Forelimb muscle (tissue), 1 donor: ENCODE measurements at places on chromosomes 3 and 15. TPM values are rescaled to one million over a fixed set of nuclear protein-coding genes. Genes with fewer than 3 reads are reported as not detected.

The HIGD2B gene
- polyA plus RNA-seq: not detected

The CPLX3 gene
- not detected for polyA plus RNA-seq

The FAM107A gene
- 0.72 TPM for polyA plus RNA-seq

The TADA3 gene
- 61.8 TPM for polyA plus RNA-seq

The CYP8B1 gene
- 0.09 TPM for polyA plus RNA-seq

The FAM240A gene
- 0.52 TPM for polyA plus RNA-seq

The FGF12 gene
- polyA plus RNA-seq: 1.6 TPM

The CSPG5 gene
- 1.8 TPM for polyA plus RNA-seq

The MYO1E gene
- 32.9 TPM for polyA plus RNA-seq

The C2CD4A gene
- polyA plus RNA-seq: 0.04 TPM

The RTP4 gene
- polyA plus RNA-seq: 0.11 TPM

The CADPS gene
- 2.2 TPM for polyA plus RNA-seq

The FHIT gene
- polyA plus RNA-seq: 7.1 TPM

The TMEM212 gene
- polyA plus RNA-seq: 0.11 TPM

- DNase-seq: no peak
Observed at GRCh38 chr3:171001957-171002694, 24.4 kb downstream of the SLC2A2 start.

GRCh38 chr3:149095487-149095886 is 9.2 kb upstream of the HLTF start:
- DNase-seq: no peak

- DNase-seq: no peak
Observed at GRCh38 chr3:127851899-127852298, 29.6 kb upstream of the MGLL start.

- DNase-seq: no peak
Observed at GRCh38 chr15:90402223-90402622, 14.2 kb downstream of the IQGAP1 start.

- DNase-seq: no peak
Observed at GRCh38 chr3:48957006-48957705, 32.9 kb upstream of the P4HTM start.

GRCh38 chr3:45773714-45774449 is 22.5 kb downstream of the SLC6A20 start:
- DNase-seq: no peak

- no peak for DNase-seq
Observed at GRCh38 chr3:143532091-143532490, 316.2 kb downstream of the SLC9A9 start.

DNA sequence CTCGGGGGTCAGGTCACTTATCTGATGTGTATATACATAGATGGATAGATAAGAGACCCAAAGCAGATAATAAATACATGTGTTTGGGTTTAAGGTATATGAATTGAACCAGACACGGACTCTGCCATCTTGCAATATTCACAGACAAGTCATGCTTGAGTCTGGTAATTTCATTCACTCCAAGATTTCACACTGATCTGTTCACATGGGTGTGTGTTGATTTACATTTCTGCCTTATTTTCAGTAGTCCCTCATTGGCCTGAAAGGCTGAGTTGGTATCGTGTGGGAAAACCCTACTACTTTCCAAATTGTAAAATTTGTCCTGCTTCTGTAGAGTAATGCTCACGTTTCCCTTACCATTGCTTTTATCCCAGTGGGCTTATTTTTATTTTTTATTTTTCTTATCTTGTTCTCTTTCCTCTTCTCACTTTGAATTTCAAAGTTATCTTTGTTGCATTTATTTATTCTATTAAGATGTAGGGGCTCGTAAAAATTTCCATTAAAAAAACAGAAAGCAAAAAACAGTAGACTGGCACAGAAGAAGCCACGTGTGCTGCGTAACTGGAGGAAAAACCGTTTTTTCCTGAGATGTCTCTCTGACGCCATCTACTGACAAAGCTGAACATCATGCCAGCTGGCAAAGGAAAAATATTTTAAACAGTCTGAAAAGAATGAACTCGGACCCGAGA is 10.8 kb upstream of the MFSD1 start:
- peak; percentile 70 for DNase-seq

GRCh38 chr15:99777144-99777543 is 43.9 kb upstream of the LYSMD4 start:
- no peak for DNase-seq

- no peak for DNase-seq
Observed at GRCh38 chr3:48548729-48549705, 7.6 kb downstream of the PFKFB4 start.

DNA sequence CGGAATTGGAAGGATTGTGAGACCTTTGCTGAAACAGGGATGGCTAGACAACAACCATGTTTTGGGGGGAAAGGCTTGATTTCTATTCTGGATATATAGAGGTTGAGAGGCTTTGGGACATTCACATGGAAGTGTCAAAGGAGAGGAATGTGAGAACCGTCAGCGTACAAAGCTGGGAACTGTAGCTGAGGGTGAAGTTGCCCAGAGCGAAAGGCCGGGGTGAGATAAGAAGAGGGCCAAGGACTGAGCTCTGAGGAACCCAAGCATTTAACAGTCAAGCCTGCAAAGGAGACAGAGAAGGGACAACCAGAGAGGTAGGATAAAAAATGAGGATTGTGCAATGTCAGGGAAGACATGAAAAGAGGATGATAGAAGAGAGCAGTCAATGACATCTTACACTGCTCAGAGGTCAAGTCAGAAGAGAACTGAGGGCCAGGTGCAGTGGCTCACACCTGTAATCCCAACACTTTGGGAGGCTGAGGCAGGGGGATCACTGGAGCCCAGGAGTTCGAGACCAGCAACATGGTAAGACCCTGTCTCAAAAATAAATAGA is 41.5 kb upstream of the RAF1 start:
- DNase-seq: no peak

- DNase-seq: no peak
Observed at GRCh38 chr15:73732930-73733329, 20.2 kb downstream of the INSYN1 start.

DNA sequence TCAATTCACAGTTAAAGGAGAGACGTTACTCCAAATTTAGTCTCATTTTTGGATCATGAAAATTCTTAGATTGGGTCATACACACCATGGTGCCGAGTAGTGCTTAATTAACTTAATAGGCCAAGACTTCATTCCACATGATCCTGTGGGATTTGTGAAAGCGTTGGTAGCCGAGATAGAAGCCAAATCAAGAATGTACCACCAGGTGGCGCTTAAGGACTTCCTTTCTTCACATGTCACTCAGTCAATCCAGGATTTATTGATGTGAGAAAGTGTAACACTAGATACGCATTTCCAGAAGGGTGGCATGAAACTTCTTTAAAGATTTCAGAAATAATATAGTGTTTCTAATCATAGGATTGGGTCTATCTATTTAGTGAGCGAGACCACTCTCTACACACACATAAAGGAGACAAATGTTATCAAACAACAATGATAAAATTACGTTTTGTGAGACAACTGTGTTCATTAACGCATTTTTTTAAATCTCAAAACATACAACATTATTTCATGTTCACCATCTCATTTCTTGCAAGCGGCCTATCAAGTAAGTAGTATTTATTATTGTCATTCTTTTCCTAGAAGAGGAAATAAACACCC is 436.1 kb downstream of the CHL1 start:
- DNase-seq: peak; percentile 17

DNA sequence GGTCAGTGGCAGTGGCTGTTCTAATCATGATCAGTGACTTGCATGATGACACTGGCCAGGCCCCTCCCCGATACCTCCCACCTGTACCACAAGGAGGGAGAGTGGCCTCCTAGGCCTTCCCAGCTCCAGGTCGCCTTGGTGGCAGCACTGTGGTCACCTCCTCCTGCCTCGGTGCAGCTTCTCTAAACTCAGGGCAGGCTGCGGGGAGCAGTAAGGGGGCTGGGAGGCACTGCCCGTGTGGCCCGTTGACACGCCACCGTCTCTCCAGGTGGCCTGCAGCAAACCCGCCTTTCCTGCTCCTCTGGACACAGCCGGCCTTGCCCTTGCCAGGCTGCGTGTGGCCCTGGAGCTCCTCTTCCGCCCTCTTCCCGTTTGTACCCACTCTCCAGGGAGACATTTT is 184.1 kb downstream of the XXYLT1 start:
- no peak for DNase-seq

GRCh38 chr3:125214738-125215137 is 2.2 kb upstream of the SLC12A8 start:
- no peak for DNase-seq

- DNase-seq: no peak
Observed at GRCh38 chr3:196968233-196969133, at the start of gene PIGZ. Gene PIGZ, minus strand, starts transcription at chr3:196968833. Its CDS starts 16,802 bp downstream, at chr3:196952031.

- DNase-seq: peak; percentile 14
Observed at GRCh38 chr3:107574650-107575049, 51.9 kb downstream of the BBX start.

GRCh38 chr3:58897646-58898045 is 152.2 kb downstream of the CFAP20DC start:
- DNase-seq: peak; percentile 14

DNA sequence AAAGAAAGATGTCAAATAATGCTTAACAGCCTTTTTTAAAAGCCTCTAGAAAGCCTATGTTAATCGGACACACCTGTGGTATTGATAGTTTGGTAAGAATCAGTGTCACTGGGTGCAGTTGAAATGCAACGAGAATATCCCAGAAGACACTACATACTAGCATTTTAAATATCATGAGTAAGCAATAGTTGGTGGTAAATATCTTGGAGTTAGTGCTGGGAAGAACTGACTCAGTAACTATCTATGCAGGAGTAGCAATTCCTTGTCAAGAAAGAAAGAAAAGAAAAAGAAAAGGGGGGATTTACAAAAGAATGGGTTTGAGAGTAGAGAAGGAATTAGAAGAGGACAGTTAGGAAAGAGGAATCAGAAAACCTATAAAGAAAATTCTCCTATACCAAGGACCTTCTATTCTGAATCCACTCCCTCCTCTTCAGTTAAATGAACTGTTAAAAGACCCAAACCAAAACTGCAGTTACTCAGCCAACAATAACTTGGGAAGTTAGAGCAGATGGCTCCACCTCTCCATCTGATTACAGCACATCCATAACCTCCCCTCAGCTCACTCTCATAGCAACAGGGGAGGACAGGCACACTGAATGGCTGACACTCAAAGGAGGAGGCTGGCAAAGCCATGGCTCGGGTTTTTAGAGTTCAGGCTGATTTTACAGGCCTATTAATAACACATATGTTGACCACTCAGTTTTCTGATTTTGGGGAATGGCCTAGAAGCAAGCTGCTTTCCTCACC is 207.6 kb upstream of the MDFIC2 start:
- DNase-seq: no peak

DNA sequence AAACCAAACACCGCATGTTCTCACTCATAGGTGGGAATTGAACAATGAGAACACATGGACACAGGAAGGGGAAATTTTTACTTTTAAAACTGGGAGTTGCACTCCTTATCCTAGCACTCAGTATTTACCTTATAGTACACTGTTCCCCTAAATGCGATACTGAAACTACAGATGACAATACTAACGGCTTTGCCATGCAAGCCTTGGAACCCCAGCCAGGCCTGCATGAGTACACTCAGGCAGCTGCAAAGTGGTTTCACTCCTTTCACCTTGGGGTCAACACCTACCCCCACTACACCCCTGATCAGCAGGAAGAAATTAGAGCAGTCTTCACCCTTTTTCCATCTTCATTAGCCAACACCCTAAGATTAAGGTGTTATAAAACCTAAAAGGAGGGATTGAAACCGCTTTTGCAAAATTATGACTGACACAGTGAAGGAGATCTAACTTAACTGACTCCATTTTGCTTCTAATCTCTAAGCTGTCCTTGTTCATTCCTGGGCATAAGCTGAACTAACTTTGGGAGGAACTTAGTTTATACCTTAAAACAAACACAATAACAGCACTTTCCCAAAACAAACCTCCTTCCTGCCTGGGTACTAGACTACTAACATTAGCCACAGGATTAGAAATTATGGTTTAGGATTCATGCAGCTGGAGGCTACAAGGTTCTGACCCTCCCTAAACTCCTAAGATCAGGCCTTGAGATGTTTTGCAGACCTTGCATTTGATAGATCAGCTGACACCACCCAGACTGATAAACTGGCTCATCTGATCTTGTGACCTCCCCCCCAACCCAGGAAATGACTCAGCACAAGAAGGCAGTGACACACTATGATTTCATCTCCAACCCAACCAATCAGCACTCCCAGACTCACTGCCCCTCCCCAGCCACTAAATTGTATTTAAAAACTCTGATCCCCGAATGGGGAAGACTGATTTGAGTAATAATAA is 452.1 kb upstream of the PPP2R3A start:
- DNase-seq: no peak

DNA sequence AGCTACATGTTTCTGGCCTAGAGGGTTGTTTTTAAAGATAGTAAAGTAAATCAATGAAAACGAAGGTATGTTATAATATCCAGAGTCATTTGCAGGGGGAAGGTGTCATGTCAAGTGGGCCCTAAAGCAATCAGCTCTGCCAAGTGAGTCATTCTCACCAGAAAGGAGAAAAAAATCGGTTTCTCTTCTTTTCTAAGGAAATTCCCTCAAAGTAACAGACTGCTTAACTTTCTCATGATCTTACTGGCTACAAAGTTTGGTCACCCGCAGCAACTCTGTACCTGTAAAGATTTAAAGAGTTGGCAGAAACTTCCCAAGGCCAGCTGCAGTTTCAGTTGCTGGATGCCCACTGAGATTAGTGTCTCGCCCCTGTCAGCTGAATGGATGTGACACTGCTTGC is 5.5 kb upstream of the FSIP1 start:
- no peak for DNase-seq

DNA sequence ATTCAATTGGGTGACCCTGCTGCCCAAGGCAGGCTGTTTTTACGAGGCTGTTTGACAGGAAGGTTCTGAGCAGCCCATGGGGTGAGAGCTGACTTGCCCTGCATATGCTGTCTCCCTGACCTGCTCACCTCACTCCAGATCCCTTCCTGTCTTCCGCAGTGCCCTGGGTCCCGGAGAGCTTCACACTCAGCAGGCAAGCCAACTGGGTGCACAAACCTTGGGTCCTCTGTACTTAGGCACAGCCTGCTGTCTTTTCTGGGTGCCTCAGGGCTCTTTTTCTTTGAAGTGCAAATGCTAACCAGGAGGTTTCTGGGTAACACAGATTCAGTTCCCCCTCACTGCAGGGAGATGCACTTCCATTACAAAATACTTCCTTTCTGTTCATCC is 32.8 kb downstream of the ZXDC start:
- DNase-seq: no peak

GRCh38 chr3:128557531-128558280 is 64.7 kb upstream of the GATA2 start:
- no peak for DNase-seq
